Small intestine (tissue), 16 donors: ENCODE measurements at places on chromosomes 2 and 18. TPM values are rescaled to one million over a fixed set of nuclear protein-coding genes. Genes with fewer than 3 reads are reported as not detected.
A peak's percentile ranks its signal among the peaks of the same experiment; 100 is the strongest.

DNA sequence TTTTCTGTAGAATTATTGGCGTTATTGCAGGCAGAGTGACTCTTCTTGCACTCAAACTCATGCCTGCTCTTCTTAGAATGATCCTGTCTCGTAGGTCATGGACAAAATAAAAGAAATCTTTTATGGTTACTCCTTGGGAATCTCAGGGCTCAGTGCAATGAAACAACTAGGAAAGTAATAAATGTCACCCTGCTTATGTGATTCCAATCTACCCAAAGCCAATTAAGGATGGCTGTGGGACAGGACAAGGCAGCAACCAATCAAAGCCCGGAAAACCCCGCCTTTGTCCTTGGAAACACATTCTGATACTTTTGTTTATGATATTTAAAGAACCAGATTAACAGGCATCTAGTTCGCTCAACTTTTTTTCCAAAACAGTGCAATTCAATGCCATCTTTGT is 53.0 kb downstream of the GRB14 start:
- no peak for DNase-seq

- no peak for DNase-seq
These were observed 22.3 kb downstream of the CCBE1 start for GRCh38 chr18:59674903-59675270.

DNA sequence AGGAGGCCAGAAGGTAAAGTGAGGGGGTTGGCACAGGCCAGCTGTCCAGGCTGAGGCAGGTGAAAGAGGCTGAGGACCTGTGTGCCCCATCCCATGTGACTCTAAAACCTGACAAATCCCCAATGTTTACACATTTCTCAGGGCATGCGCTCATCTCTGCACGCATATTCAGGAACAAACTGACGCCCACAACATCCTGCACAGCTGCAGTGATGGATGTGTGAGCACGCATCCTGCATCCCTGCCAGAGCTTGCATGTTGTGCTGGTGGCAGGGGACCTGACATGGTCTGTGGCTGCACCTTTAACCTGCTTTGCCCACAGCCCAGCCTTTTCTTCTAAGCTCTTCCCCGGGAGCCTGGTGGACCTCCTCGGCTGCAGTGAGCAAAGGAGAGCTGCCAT is 83.1 kb downstream of the FBXO15 start:
- no peak for DNase-seq

Gene TMX3
- 45.4 TPM for polyA plus RNA-seq

DNA sequence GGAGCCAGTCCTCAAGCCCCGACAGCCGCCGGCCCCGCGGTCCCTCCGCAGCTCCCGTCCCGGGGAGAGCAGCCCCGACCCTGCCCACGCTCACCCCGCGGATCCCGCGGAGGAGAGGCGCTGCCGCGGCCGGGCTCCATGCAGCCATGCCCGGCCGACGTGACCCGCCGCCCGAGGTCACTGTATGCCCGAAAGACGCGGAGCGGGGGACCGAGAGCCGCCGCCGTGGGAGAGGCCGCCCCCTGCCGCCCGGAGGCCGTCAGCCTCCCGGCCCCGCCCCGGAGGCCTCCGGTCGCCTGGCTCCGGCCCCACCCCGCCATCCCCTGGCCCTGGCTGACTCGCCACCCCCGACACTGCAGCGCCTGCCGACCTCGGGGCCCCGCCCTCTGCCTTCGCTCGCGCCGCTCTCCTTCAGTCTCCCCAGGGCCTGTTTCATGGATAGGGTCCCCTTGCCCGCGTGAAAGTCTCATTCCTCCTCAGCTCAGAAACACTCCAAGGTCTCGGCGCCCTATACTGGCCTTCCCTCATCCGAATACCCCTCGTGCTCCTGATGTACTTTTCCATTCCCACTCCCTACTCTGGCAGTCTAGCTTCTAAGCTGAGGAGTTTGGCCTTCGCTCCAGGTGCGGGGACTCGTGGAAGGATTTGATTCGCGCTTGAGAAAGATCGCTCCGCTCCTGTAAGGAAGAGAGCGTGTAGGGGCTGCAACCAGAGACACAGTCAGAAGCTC is at the start of gene BOLA3:
BOLA3 (minus strand) TSS at position 186 of the 730 bp plus-strand sequence; CDS start at position 148, 38 bp downstream.
- peak; percentile 84 for DNase-seq

Gene IL37
- not detected for polyA plus RNA-seq

DNA sequence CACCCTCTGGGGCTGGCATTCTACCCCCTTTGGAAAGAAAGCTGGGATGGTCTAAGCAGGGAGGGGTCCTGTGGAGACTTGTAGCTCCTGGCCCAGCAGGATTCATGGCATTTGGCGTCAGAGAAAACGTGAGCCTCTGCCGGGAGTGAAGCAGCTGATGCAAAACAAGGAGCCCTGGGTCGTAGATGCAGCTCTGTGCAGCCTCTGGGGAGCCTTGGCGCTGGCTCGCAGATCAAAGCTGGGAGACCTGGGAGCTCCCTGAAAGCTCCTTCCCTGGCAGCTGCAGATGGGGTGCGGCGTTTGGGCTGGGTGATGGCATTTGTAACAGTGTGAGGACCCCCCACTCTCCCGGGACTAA is 148.3 kb downstream of the KLHL29 start:
- DNase-seq: no peak

GRCh38 chr2:168910330-168910729 is 9.2 kb downstream of the G6PC2 start:
- no peak for DNase-seq

- no peak for DNase-seq
These were observed 15.2 kb downstream of the HIBCH start for GRCh38 chr2:190304404-190304803.

DNA sequence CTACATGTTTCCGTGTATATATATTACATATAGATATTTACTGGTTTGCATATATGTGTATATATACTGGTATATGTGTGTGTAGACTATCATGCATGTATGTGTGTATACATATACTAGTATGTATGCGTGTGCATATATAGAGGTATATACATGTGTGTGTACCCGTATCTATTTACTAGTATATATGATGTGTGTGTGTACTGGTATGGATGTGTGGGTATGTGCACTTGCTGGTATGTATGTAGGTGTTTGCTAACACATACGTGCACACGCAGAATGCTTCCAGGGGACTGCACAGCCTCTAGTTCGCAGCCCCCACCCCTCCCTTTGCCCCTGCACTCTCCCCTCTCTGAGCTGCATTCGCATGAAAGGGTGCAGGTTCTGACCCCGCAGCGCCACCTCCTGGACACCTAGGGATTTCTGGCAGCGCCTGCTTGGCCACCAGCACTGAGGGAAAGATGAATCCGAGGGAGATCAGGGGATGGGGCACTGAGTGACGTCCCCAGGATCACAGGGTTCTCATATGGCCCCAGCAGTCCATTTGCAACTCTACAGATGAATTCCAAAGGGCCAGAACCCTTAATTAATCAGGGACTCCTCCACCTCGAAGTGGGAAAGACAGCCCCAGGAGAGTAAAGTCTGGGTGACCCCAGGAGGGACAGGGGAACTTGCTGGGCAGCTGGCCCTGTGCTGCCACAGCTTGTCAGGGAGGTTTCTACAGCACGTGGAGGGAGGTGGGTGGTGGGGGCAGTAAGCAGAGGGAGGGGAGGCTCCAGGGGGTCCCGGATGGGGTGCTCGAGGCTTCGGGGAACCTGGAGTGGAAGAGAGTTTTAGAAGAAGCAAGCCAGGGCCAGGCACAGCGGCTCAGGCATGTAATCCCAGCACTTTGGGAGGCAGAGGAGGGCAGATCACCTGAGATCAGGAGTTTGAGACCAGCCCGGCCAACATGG is 66.8 kb upstream of the ASAP2 start:
- peak; percentile 80 for DNase-seq

GRCh38 chr2:122236152-122236874 is 480.9 kb downstream of the TSN start:
- DNase-seq: no peak

GRCh38 chr2:239820836-239821693 is 204.1 kb downstream of the NDUFA10 start:
- DNase-seq: no peak

Gene SLC4A5
- polyA plus RNA-seq: 0.43 TPM

- no peak for DNase-seq
These were observed 442.1 kb upstream of the MEX3C start for GRCh38 chr18:51639541-51639940.

- DNase-seq: no peak
These were observed 269.0 kb downstream of the TFCP2L1 start for GRCh38 chr2:121015971-121016485.

Gene CRACDL
- polyA plus RNA-seq: 4.6 TPM

GRCh38 chr2:211967234-211967633 is 571.4 kb downstream of the ERBB4 start:
- DNase-seq: no peak

DNA sequence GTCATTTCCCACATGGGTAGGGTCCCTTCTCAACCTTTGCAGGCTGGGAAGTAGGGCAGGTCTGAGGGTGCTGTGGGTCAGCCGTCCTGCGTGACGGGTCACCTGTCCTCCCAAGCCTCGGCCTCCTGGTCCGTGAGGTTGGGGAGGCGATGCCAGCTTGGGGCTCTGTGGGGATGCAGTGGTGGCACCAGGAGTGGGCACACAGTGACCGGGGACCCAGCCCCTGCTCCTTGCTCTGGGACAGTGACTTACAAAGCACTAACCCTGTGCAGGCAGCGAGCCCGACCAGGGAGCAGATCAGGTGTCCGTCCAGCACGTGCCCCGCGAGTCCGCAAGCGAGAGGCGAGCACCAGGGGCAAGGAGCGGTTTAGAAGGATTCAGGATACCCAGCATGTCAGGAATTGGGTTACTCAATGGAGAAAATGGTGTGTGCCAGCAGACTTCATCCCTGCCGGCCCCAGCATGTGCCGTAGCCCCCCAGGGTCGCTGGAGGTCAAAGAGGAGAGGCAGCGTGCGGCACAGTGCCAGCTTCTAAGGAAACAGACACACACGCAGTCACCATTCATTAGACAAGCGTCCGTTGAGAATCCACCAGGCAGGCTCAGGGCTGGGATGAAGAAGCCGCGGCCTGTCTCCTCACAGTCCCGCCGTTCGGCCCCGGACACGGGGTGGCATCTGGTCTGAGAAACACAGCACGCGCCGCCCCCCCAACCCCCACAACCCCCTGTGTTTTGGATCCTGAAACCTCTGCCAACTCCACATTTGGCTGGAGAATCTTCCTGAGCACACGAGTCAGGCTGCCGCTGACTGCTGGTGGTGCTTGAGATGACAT is 11.7 kb downstream of the COLEC11 start:
- DNase-seq: no peak

- DNase-seq: no peak
These were observed 61.8 kb downstream of the VAPA start for GRCh38 chr18:9975658-9976057.

- DNase-seq: no peak
These were observed 36.2 kb downstream of the MTCL1 start for GRCh38 chr18:8741532-8741931.

GRCh38 chr18:78021196-78021595 is 771.5 kb downstream of the GALR1 start:
- DNase-seq: no peak

- DNase-seq: no peak
These were observed 52.6 kb downstream of the NCK2 start for GRCh38 chr2:105797298-105797819.

Gene IL1F10
- polyA plus RNA-seq: not detected

DNA sequence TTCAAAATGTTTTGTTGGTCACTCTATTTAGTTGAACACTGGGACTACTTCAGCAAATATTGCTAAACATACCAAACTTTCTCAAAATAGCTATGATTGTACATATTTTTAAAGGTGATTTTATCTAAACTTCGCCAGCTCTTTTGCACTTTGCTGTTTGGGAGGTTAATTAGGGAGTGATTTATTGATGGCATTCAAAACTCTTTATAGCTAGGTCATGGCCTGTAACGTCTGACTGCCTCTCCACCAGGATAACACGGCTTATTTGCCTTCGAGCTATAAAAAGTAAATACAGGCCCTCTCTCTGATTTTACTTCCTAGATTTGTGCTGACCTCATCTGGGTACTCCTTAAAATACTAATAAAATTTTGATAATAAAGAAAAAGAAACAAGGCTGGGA is 931.9 kb downstream of the DCDC2C start:
- no peak for DNase-seq

Gene KYNU
- 3.8 TPM for polyA plus RNA-seq

- no peak for DNase-seq
These were observed 3.1 kb downstream of the PKDCC start for GRCh38 chr2:42050703-42051542.

Gene CHST9
- polyA plus RNA-seq: 0.07 TPM

- no peak for DNase-seq
These were observed 13.9 kb downstream of the SPATS2L start for GRCh38 chr2:200320344-200320743.

GRCh38 chr2:5666798-5667197 is 25.4 kb upstream of the SOX11 start:
- DNase-seq: no peak

DNA sequence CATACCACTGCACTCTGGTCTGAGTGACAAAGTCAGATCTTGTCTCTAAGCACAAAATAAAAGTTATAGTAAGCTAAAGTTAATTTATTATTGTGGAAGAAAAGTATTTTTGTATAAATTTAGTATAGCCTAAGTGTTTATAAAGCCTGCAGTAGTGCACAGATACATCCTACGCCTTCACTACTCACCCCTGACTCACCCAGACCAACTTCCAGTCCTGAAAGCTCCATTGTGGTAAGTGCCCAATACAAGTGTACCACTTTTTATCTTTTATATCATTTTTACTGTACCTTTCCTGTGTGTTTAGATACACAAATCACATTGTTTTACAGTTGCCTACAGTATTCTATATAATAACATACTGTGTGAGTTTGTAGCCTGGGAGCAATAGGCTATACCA is 57.5 kb downstream of the UBE2E3 start:
- no peak for DNase-seq

DNA sequence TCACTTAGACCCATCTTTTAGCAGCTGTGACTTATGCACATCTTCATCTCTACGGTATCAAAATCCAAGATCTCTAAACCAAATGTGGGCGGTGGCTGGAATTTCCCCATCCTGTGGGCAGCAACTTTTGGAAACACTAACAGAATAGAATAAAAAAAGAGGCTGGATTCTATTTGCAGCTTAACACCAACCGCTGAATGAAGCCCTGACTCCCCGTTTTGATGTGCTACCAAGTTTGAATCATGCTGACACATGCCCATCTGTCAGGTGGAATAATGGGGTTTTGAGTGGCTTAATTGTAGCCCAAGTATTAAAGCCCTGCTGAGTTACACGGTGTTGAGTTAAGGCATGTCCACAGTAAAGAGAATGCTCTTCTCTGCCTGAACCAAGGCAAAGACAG is 165.2 kb downstream of the MTCL1 start:
- no peak for DNase-seq

DNA sequence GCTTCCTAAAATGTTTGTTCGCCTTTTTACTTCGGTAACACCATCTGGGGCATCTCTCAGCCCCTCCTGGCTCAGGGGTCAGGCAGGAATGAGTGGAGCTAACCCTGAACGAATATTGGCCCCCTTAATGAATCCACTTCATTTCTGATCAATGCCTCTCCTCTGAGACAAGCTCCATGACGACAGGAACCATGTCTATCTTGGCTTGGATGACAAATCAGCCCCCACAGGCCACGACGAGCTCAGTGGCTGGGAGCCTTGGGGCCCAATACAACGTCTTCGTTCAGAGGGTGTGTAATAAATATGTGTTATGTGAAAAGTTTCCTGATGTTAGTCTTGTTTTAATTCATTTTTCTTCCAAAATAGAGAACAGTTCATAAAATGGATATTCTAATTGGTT is 133.0 kb downstream of the COL6A3 start:
- no peak for DNase-seq
